Memory B cell (primary cell): ENCODE measurements at places on chromosomes 3 and 15.
A peak's percentile ranks its signal among the peaks of the same experiment; 100 is the strongest.

GRCh38 chr3:122074621-122075265 lies 19.6 kb downstream of the CD86 start:
- DNase-seq: no peak

DNA sequence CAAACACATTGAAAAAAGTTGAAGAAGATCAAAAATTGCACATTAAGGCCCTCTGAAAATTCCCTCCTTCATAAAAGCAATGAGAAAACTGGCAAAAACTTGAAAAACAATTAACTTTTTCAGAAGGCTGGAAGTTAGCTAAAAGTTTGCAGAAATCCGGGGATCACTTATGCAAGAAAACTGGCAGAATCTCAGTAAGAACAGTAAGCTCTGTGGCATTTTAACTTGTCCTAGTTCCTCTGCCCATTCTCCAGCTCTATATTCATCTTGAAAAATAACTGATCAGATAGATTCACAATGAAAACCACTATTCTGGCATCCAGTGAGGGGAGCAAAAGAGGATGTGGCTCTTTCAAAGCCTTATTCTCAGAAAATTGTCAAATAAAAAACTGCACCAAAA lies 566.8 kb downstream of the NTRK3 start:
- DNase-seq: no peak

- DNase-seq: peak; percentile 38
Measured at GRCh38 chr3:194633349-194634004, at the start of gene TMEM44. TMEM44 (minus strand) TSS chr3:194633419; CDS start chr3:194633215, 204 bp downstream.

DNA sequence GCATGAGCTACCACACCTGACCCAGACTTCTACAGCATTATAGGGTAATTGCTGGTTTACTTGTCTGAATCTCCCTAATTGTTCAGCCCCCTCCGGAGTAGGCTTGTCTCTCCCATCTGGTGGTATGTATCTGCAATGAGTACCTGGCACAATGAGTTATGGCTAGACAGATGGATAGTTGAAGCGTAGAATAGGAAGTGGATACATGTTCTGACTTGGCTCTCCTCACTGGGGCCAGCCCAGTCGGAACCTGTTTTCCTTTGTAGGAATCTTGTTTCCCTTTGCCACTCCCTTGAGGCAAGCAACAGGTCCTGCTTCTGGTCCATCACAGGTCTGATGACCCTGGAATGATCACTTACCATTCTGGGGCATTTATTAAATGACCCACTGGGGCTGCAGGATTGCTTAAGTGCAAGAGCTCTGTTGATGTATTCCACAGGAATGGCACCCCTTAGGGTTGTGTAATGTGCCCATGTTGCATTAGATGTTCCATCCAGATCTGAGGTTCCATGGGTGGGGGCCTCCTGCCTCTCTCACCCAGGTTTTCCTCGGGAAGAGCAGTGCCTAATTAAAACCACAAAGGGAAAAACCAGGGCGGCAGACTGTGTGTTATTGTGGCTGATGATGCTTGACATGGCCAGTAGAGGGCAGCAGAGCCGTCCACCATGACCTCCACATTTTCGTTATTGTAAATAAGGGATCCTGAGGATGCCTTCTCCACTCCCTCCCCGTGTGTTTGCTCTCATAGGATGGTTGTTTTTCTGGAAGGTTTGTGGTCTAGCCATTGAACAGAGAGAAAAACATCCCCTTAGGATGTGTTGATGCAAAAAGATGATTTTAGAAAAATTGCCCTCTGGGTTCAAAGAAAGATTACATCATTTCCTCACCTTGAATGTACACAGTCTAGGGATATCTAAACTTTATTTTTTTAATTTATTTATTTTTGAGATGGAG lies 58.0 kb downstream of the CMTM8 start:
- DNase-seq: peak; percentile 49

DNA sequence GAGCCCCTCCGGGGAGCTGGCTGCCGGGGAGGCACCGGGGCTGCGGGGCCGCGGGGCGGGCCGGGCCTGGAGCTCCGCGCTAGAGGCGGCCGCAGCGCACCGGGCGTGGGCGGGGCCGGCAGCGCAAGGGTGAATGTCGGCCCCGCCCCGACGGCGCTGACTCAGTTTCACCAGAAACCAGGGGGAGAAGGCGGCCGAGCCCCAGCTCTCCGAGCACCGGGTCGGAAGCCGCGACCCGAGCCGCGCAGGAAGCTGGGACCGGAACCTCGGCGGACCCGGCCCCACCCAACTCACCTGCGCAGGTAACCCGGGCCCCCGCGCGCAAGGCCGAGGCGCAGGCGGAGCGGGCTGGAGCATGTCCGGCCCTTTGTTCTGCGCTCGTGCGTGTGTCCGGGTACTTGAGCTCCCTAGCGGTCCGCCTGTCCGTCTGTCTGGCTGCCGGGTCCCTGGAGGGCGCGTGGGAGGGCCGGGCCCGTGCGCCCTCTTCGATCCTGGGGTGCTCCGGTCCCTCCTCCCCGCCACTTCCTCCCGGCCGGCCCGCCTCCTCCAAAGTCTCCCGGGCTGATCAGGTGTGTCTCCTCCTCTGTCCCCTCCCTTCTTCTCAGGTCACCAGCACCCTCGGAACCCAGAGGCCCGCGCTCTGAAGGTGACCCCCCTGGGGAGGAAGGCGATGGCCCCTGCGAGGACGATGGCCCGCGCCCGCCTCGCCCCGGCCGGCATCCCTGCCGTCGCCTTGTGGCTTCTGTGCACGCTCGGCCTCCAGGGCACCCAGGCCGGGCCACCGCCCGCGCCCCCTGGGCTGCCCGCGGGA lies at the start of gene SPINT1:
Gene SPINT1 (plus strand): TSS at position 164 of the 811 bp plus-strand sequence. CDS start 507 bp downstream, at position 671.
- peak; percentile 25 for DNase-seq

- DNase-seq: no peak
Measured at GRCh38 chr3:52890735-52891134, 6.6 kb downstream of the STIMATE start.

- DNase-seq: no peak
Measured at GRCh38 chr3:37392957-37393356, 218.6 kb upstream of the LRRFIP2 start.

DNA sequence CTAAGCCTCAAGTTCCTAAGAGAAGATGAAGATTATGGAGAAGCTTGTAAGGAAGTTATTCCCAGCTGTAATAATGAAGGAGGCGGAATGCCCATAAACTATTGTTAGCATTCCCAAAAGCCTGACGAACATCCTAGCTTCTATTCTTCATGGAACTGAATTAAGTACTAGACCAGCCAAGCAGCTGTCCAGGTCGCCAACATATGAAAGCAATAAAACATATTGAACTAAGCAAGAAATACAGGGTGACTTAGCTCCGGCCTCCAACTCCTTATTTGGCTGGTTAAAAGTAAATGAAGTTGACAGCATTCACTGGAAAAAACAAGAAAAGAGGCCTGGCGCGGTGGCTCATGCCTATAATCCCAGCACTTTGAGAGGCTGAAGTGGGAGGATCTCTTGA lies 174.0 kb upstream of the TPM1 start:
- DNase-seq: no peak

DNA sequence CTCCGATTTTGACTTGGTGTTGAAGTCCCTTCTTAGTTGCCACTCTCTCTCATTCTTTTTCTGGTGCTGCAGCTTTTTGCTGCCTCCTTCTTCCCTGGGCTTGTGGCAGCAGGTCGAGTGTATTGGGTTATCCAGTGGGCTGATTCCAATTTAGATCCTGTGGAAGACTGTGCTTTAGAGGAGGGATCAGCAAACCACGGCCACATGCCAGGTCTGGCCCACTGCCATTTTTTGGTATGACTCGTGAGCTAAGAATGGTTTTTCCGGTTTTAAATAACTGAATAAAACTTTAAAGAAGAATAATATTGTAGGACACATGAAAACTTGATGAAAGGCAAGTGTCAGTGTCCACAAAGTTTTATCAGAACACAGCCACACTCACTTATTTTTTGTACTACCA lies 330.5 kb downstream of the ROBO2 start:
- no peak for DNase-seq

DNA sequence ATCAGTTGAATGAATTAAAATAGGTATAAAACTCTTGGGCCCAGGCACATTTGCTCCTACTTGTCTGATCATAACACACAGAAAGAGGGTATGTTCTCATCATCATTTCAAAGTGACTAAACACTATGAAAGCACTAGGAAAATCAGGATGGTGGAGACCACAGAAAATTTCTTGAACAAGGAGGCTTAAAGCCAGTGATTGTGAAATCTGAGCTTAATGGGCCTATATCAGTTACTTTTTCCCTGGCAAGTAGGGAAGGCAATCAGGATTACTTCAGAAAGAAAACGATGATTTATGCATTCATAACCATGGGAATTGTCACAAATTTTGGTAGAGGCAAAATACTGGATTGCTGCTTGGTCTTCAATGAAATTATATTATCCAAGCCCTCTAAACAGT lies 434.4 kb upstream of the CNTN4 start:
- DNase-seq: no peak

DNA sequence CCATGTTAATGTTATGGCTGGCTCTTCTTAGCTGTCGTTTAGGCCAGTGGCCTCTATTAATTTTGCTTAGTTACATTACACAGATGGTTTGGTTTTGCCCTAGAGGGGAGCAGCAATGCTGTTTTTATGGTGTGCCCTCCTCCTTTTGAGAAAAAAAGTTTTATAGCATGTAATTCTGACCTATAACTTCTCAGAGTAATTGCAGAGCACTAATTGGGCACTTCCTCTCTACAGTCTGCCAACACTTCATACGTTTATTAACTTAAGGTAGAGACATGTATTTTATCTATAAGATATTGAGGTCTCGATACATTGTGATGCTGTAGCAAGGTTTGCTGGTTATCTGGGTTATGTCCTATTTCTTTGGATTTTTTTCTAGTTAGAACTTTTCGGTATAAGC lies 12.2 kb downstream of the SLC25A26 start:
- DNase-seq: no peak

DNA sequence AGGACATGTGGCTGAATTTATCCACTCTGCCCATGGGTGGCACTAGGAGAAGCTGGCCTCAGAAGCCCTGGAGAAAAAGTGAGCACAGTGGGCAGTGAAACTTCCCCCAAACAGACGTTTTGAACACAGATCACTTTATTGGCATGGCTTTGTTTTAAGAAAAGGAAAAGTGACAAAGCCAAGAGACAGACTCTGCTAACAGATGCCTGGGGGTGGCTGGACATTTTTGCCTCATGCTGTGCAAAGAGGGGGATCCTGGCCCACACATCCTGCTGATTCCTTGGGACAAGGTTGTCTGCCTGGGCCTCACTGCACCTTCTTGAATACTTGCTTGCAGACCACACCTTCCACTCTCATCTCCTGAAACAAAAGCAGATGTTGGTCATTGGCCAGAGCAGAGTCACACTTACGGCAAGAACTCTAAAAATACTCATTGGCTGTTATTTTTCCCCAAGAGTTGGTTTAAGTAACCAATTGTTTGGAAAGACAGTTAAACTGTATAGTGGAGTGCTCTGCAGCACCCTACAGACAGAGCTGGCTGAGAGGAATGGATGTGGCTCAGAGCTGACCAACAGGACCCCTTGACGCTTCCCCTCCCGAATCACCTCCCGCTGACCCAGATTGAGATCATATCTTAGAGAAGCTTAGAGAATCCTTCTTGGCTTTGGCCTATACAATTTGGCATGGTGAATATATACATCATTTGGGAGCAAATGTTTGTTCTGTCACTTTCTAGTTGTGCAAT lies 22.0 kb downstream of the RBP1 start:
- DNase-seq: no peak

GRCh38 chr3:59406943-59407342 lies 357.1 kb upstream of the CFAP20DC start:
- no peak for DNase-seq

DNA sequence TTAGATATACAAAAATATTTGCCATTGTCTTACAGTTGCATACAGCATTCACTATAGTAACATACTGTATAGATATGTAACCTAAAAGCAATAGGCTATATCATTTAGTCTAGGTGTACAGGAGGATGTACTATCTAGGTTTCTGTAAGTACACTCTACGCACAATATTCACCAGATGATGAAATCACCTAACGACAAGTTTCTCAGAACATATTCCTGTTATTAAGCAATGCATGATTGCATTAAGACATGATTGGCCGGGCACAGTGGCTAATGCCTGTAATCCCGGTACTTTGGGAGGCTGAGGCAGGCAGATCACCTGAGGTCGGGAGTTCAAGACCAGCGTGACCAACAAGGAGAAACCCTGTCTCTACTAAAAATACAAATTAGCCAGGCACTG lies 14.5 kb upstream of the PRKCI start:
- DNase-seq: no peak

GRCh38 chr3:55585856-55586255 lies 98.8 kb upstream of the WNT5A start:
- DNase-seq: no peak

GRCh38 chr15:20358066-20358778 lies 183.4 kb downstream of the GOLGA6L6 start:
- no peak for DNase-seq

DNA sequence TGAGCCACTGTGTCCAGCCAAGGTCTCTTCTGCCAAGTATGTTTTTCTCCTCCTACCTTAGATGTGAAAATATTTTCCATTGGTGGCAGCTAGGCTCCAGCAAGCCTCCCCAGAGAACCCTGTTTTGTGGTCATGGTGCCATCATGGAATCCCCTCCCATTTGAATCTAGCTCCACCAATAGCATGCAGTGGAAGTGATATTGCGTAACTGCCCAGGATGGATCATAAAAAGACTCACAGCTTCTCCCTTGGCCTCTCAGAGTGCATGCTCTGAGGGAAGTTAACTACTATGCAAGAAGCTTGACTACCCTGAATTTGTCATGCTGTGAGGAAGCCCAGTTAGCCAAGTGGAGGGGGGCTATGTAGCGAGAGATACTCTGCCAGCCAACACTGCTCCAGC lies 27.5 kb downstream of the CRYGS start:
- DNase-seq: no peak

GRCh38 chr3:123244128-123244527 lies 42.4 kb downstream of the SEC22A start:
- no peak for DNase-seq

GRCh38 chr3:36800533-36801116 lies 36.3 kb upstream of the DCLK3 start:
- no peak for DNase-seq

- DNase-seq: no peak
Measured at GRCh38 chr15:59060348-59060747, 44.6 kb upstream of the CCNB2 start.

DNA sequence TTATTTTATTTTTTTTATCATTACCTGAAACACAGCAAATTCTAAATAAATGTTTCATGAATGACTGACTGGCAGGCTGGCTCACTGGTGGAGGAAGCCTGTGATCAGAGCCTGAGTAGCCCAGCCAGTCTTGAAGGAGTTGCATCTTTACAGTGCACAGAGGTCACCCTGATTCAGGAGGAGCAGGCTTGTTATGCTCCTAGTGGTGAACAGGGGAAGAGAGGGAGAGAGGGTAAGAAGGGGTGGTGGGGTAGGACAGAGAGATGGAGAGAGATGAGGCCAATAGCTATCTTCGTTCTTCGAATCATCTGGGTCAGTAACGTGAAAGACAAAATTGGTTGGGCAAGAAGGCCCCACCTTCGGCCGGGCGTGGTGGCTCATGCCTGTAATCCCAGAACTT lies 202.6 kb upstream of the MCTP2 start:
- DNase-seq: no peak

GRCh38 chr15:70722266-70723121 lies 40.9 kb downstream of the UACA start:
- DNase-seq: no peak
